Activated CD4-positive, alpha-beta T cell treated with anti-CD3 and anti-CD28 coated beads, Interleukin-2, amount 50 U/mL, for 1 hour (primary cell): ENCODE measurements at places on chromosomes 6 and 20.

GRCh38 chr6:42555477-42556457, 8.1 kb upstream of the UBR2 start:
- no peak for DNase-seq

DNA sequence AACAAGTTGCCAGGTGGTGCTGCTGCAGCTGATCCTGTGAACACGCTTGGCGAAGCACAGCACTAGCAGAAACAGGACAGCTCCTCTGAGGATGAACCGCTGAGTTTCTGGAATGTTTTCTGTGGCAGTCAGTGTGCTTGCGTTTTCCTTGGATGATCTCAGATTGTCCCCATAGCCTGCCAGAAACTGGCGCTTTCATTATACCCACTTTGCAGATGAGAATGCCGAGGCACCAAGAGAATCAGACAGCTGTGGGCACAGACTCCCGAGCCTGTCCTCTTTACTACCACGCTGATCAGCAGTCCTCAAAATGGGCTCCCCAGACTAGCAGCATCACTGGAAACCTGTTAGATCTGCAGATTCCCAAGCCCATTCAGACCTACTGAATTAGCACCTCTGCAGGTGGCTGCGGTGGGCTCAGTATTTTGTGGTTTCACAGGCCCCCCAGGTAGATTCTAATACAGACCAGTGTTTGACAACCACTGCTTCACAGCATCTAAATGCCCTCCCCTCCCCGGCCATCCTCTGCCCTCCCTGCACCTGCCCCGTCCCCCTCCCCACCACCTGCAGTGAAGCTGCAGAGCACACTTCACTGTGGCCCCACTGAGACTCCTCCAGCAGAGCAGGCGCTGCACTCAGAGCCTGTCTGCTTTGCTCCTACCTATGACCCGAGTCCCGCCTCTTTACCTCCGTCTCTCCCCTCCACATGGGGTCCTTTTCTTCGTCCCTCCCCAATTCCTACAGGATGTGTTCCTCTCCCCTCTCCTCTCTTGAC, 29.6 kb downstream of the SPATA2 start:
- DNase-seq = no peak

DNA sequence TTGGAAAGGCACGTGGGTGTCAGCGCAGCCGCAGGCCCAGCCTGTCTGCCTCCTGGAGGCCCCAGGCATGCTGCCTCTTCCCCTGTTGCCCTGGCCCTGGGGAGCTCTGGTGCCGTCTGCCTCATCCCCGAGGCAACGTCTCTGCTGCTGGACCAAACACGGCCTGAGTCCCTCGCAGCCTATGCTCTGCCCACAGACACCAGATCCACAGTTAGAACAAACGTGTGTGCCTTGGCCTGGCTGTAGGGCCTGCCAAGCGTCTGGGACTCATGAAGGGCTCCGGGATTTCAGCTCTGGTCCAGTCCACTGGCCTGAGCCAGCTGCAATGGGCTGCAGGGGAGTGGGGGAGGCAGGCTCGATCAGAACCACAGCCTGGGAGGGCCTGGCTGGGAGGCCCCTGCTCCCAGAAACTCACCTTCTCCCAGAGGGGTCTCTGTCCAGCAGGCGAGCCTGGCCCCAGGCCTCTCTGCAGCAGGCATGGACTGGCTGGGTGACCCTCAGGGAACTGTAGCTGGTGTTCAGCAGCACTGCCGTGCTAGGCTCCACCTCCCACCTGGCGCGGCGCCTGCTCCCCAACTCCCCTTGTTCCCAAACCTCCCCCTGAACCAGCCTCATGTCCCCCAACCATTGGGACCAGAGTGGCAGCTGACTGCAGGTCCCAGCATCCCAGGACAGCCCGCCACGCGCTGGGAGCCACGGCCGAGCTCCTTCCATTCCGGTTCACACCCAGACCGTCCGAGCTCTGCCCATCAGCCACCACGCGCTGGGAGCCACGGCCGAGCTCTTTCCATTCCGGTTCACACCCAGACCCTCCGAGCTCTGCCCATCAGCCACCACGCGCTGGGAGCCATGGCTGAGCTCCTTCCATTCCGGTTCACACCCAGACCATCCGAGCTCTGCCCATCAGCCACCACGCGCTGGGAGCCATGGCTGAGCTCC, 197.0 kb downstream of the DLL1 start:
- DNase-seq = no peak

DNA sequence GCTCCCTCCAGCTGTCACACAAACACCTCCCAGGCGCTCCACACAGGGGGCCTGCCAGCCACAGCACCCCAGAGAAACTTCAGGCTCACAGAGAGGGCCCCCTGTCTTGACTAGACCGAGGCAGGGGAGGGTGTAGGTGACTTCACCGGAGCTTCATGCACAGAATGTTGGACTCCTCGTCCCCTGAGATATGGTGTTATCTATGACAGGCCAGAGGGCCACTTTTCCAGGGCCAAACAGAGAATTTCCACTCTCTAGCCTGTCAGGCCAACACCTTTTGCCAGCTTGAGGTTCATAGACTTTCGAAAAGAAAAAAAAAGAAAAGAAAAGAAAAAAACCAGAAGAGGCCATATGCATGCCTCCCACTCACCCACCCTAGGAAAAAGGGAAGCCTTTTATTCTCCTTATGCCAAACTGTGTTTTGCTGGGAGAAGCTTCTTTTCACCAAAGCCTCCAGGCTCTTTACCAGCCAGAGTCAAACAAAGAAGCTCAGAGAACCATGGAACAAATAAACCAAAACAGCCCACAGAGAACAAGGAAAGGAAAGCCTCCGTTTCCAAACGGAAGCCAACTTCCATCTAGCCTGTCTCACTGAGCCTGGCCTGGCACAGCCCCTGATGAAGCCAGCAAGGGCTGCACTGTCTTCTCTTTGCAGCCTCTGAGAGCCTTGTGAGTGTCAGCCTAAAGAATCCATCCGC, 313.2 kb upstream of the JARID2 start:
- DNase-seq = no peak

DNA sequence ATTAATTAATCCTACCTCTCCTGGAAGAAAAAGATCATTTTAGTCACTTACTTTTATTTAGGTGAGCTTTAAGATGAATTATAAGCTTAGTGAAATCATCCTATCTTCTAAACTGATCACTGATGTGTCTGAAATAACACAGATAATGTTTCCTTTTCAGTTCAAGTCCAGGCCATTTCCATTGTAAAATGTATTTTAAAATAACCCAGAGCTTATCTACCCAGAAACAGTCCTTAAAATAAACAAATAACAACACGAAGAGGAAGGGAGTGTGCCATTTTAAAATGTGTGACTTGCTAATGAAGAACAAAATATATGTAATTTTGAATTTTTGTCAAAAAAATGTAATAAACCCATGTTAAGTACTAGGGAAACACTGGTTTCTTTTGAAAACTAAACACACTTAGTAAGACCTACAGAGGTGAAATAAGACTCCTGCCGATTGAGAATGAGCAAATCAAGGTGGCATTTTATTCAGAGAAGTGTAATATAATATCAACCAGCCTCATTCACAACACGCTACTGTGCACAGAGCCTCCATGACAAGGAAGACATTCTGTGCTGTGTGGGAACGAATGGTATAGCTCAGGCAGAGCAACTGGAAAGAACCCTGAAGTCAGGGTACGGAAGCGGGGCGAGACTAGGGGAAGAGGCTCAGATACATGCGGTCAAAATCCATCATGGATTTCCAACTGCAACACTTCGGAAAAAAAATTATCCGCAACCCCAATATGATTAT, 7.7 kb downstream of the LRP11 start:
- DNase-seq = no peak

DNA sequence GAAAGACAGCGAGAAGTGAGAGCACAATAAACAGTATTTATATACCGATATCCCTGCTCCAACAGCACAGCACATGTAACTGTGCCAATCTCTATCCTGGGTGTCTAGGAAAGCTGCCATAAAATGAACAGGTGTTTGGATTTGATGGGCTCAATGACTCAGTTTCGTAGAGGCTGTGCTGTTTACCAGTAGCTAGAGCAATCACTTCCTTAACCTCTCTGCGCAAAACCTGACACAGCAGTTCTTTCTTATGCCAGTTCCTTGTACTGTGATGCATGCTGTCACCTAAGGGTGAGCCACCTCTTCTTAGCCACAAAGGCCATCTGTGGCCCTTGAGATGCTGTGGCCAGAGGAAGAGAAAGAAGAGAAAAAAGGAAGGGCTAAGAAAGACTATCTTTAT, 59.3 kb downstream of the SHPRH start:
- DNase-seq = no peak
